ENCODE measurements at places on chromosomes 2 and 18.

- DNase-seq, result no peak
These were observed 65.3 kb upstream of the SMAD7 start for GRCh38 chr18:49015886-49016647.

GRCh38 chr18:51897884-51898283 is 442.1 kb upstream of the DCC start:
- no peak for DNase-seq

GRCh38 chr2:100876231-100876860 is 56.4 kb downstream of the NPAS2 start:
- no peak for DNase-seq

- DNase-seq, result no peak
These were observed 23.6 kb downstream of the QPCT start for GRCh38 chr2:37367984-37368383.

- no peak for DNase-seq
These were observed 114.8 kb upstream of the SERTAD2 start for GRCh38 chr2:64768491-64769005.

- DNase-seq, result no peak
These were observed 1069.2 kb upstream of the SLC39A10 start for GRCh38 chr2:194587739-194588270.

GRCh38 chr18:58867281-58867961 is 2.7 kb downstream of the ZNF532 start:
- no peak for DNase-seq

- no peak for DNase-seq
These were observed 12.4 kb upstream of the VAPA start for GRCh38 chr18:9901377-9901776.

DNA sequence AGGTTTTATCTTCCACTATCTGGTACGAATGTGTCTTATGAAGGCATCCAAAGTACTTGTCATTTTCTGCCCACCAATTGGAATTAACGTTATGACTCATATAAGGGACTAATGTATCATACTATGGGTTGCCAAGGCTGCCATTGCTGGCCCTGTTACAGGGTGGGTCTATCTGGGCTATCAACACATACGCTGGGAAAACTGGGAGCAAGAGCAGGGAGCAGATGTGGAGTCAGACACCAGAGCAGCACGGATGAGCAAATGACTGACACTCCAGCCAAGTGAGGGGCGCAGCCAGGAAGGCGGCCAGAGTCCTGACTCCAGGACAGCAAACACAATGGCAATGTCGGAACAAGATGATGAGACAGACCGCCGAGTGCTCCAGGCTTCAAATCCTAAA is 145.9 kb downstream of the COPS8 start:
- no peak for DNase-seq

DNA sequence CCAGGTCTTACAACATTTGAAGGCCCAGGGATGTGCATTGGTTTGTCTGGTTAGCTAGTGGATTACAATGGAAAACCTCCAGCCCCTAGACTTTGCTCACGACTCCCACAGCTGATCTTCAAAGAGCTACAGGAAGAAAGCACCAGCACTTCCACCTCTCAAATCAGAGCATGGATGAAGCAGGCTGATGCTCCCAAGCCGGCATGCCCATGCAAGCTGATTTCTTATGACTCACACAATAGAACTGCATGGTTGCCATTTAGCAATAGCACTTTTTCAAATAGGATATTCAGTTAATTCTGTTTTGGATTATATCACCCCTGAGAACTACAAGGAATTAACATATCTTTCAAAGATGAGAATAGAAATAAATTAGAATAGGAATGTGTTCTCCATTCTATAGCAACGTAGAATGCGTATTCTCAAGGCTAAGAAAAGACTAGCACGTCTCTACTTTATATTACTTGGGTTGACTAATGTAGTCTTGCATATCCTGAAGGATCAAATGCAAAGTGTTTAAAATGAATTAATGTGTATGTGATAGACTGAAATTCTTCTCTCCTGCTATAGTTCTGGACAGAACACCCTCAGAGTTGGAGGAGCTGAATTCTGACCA is 292.4 kb downstream of the TRIB2 start:
- DNase-seq, result no peak

DNA sequence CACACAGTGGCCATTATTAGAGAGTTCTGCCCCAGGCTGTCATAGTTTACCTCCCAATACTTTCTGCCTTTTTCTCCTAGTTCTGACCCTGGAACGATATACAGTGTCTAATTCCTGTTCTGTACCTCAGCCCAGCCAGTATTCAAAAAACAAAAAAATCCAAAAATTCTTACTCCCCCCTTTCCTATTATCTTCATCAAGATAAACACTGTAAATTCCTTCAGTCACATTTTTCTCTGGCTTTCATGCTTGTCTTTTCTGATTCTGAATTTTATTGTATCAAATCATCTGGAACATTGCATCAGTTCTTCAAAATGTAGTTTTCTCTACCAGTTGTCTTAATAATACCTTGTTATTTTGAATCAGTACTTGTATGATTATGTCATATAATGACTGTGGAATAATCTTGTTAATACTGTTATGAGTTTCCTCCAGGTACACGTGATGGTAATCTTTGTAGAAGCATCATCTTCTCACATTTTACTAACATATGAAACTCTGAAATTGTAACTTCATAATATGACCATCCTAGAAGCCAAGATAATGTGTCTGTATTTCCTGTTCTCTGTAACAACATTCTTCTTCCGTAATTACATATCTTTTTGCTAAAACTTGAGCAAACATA is 79.0 kb upstream of the NOSTRIN start:
- no peak for DNase-seq

DNA sequence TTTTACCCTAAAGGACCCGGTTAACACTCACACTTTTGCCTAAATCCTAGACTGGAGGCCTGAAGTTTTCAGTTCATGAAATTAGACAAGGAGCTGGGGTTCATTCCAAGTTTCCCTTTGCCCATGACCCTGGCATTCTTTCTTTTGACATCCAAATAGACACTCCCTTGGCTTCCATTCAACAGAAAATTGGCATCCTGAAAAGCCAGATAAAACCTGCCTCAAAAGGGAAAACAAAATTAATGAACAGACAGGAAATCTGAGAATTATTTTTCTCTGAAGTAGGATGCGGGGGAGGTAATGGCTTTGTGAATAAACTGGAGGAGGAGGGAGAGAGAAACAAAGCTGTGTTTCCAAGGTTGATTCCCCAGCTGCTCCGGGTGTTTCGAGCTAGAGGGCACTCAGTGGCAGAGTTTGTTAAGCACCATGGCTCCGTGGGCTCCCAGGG is 41.0 kb downstream of the SPP2 start:
- DNase-seq, result no peak

DNA sequence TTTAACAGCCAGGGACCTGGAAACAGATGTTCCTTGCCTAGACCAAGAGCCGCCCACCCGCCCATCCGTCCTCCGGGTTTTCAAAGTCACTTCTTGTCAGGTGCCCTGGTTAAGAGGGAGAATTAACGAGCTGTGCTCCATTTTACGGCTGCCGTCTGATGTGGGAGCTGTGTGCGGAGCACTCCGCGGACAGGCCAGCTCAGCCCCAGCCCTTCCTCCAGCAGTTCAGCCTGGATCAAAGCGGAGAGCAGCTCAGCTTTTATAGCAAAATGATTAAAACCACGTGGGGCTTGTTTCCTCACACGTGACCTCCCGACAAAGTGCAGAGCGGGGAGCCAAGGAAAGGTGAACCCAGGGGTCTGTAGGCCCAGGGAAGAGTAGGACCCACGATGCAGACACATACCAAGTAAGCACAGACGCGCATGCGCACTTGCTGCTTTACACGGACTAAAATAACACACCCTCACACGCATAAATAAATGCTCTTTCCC is 46.1 kb upstream of the PKDCC start:
- DNase-seq, result no peak

DNA sequence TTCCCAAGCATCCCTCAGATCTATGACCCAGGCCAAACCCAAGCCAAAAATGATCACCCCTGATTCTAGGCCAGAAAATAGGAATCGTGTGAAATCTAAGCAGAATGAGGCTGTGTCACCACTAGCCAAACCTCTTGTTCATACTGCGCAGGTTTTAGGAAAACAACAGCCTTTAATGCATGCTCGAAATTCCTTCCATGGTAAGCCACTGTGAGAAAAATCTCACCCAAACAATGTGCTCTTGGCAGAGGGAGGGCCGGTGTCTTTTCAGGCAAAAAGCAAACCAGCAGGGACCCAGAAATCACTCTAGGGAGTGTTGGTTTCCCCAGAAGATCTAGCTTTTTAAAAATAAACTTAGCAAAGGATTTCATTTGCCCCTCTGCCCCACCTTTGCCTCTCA is 71.2 kb upstream of the FOSL2 start:
- DNase-seq, result no peak
